ENCODE measurements at places on chromosomes 6 and 20.

GRCh38 chr6:29531668-29532067, 27.9 kb downstream of the UBD start:
- no peak for DNase-seq

DNA sequence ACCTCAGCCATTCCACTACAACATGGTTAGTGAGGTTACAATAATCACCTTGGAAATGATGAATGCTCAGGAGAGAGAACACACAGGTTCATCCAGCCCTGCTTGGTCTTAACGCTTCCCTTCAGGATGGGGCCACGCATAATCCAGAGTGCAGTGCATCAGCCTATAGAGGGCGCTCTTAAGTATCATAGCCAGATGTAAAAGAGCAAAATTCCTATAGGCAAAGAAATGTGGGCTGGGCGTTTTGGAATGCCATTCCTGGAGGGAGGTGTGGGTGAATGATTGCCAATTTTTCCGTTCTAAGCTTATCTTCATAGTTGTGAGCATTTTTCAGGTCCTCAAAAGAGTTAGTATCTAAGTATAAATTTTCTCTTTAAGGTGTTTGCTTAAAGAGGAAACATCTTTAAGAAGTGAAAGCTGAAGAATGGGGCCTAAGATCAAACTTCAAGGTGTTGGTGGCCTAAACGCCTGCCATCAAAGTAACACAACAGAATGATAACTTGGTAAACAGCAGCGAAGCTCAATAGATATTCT, 1.8 kb downstream of the RIPOR2 start:
- peak; percentile 20 for DNase-seq

GRCh38 chr6:126072172-126072571, 85.8 kb downstream of the TRMT11 start:
- no peak for DNase-seq

- DNase-seq: no peak
Measured at GRCh38 chr20:47847884-47848485, 62.7 kb upstream of the SULF2 start.

All from pancreas (tissue), 10 donors.